ENCODE measurements at places on chromosomes 1 and 21.

DNA sequence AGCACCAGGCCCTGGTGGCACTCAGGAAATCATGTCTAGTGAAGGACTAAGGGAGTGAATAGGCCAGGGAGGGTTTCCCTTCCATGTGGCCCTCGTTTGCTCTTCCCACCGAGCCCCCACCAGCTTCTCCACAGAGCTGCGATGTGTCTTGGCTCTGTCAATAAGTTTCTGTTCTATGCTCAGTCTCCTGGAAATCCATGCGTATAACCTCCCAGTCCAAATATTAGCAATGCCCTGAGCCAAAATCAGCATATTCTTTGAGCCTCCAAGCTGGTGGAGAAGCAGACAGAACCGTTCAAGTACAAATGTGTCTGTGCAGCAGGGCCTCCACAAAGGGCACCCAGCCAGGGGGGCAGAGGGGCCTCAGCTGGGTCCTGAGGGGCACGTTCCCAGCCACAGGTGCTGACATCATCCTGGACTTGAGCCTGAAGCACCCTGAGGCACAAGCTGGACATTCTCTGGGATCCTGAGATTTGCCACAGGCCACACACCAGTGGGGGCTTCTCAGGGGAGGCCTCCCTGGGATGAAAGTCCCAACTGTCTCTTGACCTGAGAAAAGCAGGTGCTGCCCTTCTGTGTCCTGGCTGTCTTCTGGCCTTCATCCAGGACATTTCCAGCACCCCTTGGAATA is 350.5 kb upstream of the VAMP3 start:
- no peak for DNase-seq

DNA sequence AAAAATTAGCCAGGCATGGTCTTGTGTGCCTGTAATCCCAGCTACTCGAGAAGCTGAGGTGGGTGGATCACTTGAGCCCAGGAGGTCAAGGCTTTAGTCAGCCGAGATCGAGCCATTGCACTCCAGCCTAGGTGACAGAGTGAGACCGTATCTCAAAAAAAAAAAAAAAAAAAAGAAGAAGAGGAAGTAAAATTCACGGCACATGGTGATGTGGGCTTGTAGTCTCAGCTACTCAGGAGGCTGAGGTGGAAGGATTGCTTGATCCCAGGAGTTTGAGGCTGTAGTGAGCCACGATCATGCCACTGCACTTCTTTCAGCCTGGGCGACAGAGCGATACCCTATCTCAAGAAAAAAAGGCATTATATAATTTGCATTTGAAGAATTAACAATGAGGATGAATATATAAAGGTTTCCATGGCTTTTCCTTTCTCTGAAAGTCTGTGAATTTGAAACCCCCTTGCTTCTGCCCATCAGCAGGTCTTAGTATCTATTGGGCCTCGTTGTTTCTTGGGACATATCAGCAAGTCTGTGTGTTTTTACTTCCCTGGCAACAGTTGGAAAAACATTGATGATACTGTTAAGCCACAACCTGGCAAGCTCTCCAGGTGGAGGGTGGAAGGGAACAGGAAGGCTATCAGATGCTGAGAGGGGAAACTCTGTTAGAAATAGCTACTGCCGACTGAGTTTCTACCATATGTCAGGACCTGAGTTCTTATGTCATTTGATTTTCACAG is 4.6 kb upstream of the PLA2G2D start:
- no peak for DNase-seq

DNA sequence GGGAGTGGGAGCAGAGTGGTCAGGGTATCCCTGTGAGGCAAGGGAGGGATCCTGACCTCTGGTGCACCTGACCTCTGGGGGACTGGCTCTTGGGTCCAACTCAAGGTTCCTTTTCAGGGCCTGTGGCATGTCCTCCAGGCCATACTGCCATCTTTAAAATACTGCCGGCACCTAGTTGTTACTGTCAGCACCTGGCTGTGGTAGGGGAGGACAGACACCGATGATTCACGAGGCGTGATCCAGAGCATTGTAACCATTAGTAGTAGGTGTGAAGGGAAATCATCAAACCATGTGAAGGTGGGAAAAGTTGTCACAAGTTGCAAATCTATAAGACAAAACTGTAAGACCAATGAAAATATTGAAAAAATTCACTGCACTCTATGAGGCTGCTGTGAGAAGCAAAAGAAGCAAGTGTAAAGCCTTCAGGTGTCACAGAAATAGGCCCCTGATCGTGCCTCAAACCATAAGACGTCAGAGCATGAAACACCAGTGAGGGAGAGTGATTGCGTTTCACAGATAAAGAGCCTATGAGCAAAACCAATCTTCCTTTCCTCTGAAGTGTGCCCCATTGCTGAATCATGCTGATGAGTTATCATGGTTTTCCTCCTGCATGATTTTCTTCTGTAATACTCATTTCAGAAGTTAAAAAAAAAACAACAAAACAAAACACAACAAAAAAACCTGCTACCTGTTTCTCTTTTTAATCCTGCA is 55.3 kb downstream of the CDC7 start:
- DNase-seq, result no peak

DNA sequence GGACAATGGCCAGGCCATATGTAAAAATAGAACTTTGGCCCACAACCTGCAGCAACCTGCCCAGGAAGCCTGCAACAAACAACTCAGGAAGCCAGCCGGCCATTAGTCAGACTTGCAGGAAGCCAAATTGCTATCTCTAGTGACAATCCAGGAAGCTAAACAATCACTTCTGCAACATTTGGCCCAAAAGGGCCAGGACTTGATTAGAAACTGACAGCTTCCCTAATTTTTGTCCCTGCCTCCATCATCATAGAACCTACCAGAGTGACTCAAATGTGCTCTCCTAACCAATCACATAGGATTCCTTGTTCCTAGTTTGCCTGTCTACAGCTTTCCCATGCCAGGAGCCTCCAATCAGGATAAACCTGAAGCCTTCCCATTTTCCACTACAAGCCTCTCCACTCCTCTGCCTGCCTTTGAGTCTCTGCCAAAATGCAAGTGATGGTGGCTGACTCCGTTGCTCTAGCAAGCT is 639.3 kb downstream of the PTPRU start:
- DNase-seq, result no peak

DNA sequence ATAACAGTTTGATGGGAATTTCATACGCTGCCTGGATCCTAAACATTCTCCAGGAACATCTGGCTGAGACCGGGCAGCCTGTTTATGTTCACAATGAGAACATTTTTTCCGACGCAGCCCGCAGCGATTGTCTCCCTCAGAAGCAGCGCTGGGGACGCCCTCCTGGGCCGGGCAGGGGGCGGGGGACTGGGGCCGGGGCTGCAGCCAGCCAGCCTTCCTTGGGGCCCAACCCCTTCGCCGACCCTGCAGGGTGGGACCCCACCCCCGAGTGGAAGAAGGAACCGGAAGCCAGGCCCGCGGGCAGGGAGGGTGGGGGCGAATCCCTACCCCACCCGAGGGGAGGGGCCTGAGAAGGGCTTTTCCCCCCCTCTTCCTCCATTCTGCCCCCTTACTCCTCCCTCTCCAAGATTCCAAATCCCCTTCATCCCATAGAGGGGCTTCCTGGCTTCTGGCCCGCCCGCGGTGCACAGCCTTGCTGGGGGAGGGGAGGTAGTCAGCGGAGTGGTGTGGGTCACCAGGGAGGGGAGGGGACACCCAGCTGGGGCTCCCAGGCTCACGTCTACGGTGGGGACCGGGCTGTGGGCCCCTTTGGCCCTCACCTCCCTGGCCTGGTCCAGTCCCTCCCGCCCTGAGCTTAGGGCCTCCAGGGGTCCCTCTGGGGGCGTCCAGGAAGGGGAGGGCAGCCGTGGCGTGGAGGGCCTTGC is 60.6 kb downstream of the WNT9A start:
- no peak for DNase-seq

GRCh38 chr1:175632667-175633066 is 110.7 kb downstream of the TNR start:
- DNase-seq, result no peak

GRCh38 chr1:214902636-214903320 is 179.8 kb upstream of the KCNK2 start:
- DNase-seq, result no peak

GRCh38 chr1:905811-906599 is 17.7 kb upstream of the SAMD11 start:
- no peak for DNase-seq

DNA sequence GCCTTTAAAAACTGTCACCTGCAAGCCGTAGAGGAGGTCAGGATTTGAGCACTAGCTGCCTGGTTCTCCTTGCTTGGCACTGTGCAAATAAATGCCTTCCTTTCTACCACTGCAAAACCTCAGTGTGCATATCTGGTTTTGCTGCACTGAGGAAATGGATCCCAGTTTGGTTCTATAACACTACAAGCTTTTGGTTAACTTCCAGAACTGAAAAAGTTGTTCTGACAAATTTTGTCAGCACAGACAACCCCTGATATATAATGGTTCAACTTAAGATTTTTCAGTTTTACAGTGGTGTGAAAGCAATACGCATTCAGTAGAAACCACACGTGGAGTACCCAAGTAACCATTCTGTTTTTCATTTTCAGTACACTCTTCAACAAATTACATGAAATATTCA is 29.8 kb upstream of the GALNT2 start:
- no peak for DNase-seq

DNA sequence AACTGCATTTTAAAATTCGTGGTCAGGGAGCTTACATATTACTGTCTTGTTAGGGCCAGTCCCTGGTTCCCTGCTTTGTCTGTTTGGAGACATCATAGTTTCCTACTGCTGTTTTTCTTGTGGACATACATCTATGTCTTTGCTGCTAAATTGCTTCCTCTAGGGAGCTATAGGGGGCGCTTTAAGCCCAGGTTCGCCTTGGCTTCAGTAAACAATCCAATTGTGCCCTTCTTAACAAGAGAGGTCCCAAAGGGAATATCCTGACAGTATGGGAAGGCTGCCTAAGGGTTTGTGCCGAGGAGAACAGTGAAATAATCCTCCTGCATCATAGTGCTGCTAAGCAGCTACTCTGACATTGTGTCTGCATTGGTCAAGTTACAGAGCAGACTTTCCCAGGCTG is 112.5 kb downstream of the USH2A start:
- DNase-seq, result no peak

- no peak for DNase-seq
Observed at GRCh38 chr1:198228925-198229324, 72.1 kb downstream of the NEK7 start.

DNA sequence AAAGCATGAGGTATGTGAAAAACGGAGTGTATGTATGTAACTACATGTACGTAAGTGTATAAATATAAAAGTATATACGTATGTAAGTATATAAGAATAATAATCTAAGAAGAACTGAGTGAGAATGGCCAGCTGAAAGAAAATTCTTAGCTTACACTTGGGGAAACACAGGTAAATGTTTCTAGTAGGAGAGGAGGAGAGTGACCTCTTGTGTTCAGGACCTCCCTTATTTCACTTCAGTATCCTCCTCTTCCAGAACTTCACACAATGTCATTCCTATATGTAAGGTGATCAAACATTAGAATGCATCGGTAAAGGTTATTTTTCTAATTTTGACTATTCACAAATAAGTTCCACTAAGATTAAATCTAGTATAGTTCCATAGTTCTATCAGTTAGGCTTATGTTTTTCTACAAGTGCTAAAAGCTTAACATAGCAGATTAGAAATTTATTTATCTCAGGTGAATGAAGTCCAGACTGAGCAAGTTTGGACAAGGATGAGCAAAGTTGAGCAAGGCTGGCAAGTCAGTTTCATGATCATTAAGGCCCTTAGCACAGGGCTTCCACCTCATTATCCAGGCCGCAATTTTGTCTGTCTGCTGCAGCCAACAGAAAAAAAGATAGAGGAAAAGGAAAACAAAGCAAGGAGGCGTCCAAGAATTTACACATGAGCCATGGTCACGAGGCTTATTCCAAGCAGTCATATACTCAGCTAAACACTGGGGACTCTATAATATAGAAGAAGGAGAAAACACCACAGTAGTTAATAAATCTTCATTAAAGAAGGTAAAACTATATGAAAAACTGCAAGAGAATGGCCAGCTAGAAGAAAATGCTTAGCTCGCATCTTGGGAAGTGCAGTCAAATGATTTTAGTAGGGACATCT is 7.1 kb upstream of the MROH9 start:
- no peak for DNase-seq

GRCh38 chr1:25844536-25845337 is 14.5 kb downstream of the AUNIP start:
- no peak for DNase-seq

DNA sequence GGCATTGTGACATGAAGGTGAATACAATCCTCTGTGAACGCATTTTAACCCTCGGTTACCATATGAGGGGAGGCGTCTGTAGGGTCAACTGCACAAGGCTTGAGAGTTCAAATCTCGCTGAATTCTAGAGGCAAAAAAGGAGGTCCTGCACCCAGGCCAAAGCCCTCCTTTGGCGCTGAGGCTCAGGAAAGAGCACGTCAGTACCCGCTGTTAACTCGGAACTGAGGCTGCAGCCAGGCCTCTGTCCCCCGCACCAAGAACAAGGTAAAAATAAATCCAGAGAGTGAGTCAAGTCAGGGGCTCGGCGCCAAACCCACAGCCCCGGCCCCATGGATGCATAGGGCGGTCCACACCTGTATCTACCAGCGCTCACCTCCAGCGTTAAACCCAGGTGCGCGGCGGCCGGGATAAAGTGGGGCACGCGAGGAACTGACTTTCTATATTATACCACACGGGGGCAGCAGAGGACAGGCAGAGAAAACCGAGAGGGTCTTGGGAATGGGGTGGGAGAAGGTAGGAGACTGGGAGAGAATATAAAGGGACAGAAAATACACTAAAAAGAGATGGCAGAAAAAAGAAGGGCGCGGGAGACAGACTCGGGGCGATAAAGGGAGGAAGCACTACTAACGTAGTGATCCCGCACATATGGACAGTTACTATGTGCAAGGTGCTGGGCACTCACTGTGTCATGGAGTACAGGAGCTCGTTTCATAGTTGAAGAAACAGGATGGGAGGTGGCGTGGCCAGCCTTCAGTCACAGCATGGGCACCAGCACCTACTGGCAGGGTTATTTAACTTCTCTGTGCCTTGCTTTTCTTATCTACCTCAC is 54.9 kb downstream of the DMRTA2 start:
- no peak for DNase-seq

DNA sequence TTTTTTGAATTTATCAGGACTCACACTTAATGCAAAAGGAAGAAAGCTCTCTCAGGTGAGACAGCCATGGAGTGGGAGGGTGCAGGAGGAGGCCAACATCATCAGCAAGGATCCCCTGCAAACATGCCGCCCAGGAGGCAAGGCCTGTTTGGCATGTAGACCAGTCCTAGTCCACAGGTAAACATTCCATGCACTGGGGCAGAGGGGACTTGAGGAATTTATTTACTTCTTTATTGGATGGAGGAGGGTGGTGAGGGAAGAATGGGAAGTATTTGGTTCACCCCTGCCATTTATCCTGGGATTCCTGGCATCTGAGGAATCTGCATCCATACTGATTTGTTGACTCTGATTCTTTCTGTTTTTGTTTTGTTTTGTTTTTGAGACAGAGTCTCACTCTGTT is 1.5 kb upstream of the UQCRHL start:
- no peak for DNase-seq

GRCh38 chr1:83996621-83997020 is 2.3 kb downstream of the TTLL7 start:
- no peak for DNase-seq

- DNase-seq, result no peak
Observed at GRCh38 chr1:241470908-241471590, 48.5 kb downstream of the FH start.

GRCh38 chr1:33237579-33237978 is 18.7 kb upstream of the ZNF362 start:
- DNase-seq, result no peak

- no peak for DNase-seq
Observed at GRCh38 chr1:230108580-230108979, 41.5 kb downstream of the GALNT2 start.

Data from GF-D8 (cell line).